ENCODE measurements at places on chromosomes 1 and 21.
A peak's percentile ranks its signal among the peaks of the same experiment; 100 is the strongest.

GRCh38 chr1:5993556-5994491 is 1.6 kb upstream of the NPHP4 start:
- no peak for DNase-seq

GRCh38 chr1:110056285-110056683 is 14.2 kb downstream of the ALX3 start:
- DNase-seq = no peak

DNA sequence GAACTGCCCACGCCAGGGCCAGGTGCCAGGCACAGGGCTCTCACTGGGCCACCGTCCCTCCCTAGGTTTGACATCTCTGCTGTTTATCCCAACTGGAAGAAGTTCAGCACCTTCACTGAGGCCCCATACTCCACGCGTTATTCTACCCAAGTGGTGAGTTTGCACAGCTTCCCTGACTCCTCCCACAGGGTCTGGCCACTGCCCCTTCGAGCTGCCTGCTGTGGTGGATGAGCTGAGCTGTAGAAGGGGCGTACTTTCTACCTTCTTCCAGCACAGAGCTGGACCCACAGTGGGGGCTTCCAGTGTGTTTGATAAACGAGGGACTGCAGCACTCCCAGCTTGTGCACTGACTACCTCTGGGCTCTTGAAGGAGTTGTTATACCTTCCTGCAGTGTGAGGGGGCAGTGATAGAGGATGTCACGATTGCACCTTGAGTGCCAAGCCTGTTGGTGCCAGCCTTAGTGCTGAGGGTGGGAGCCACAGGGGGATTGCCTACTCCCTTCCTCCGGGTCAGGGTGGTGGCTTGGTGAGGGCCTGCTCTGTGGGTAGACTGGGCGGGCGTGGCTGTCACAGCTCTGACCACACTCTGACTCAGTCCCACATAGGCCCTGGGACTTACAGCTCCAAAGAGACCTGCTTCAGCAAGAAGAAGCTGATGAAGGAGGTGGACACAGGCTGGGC is 5.9 kb upstream of the TTC22 start:
- no peak for DNase-seq

DNA sequence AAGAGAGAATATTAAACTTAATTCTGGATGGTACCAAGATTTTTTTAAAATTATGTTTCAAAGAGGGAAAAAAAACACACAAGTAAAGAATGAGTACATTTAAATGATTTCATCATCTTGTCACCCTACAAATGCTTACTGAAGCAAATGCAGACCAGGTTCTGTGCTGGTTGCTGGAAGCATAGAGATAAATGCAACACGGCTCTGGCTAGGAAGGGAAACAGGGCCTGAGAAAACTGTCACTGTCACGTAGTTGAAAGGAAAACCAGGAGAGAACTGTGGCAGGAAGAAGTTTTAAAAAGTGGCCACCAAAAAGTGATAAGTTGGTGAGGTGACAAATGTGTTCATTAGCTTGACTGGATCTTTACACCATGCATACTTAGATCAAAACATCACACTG is 336.9 kb upstream of the NFIA start:
- no peak for DNase-seq

DNA sequence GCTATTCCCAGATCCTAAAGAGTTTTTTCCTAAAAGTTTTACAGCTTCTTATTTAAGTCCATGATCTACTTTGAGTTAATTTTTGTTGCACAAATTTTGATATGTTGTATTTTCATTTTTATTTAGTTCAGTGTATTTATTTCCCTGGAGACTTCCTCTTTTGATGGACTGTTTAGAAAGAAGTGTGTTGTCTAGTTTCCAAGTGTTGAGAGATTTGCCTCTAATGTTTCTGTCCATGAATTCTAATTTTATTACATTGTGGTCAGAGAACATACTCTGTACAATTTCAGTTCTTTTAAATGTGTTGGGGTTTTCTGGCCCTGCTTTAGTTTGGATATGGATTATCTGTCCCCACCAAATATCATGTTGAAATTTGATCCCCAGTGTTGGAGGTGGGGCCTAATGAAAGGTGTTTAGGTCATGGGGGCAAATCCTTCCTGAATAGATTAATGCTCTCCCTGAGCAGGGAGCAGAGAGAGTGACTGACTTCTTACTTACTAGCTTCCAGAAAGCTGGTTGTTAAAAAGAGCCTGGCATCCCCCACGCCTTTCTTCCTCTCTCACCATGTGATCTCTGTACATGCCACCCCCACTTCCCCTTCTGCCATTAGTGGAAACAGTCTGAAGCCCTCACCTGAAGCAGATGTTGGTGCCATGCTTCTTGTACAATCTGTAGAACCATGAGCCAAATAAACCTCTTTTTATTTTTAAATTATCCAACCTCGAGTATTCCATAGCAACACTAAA is 4.6 kb downstream of the CHD1L start:
- DNase-seq = no peak

- no peak for DNase-seq
Measured at GRCh38 chr1:226814751-226815537, 55.5 kb upstream of the PSEN2 start.

DNA sequence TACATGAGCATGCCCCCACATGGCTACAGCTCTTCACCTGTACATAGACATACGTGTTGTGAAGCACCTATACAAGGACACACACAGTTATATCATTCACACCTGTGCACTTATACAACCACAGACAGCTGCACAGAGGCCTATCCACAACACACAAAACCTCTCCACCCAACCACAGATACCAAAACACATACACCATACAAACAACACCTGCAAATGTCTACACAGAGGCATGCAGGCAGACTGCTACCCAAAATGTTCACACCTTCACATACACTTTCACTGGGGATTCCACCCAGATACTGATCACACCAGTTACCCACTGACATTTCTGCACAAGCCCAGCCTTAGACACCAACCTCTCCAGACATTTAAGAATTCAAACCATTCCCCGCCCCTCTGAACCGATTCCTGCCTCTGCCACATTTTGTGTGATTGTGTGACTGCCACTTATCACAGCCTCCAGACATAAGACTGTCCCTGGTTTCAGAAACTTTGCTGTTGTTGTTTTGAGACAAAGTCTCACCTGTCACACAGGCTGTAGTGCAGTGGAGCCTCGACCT is 2.0 kb downstream of the C1orf232 start:
- no peak for DNase-seq

GRCh38 chr21:15130326-15130725 is 65.5 kb upstream of the NRIP1 start:
- DNase-seq = no peak

- peak; percentile 86 for DNase-seq
Measured at GRCh38 chr1:172398970-172399755, 21.3 kb upstream of the C1orf105 start.

DNA sequence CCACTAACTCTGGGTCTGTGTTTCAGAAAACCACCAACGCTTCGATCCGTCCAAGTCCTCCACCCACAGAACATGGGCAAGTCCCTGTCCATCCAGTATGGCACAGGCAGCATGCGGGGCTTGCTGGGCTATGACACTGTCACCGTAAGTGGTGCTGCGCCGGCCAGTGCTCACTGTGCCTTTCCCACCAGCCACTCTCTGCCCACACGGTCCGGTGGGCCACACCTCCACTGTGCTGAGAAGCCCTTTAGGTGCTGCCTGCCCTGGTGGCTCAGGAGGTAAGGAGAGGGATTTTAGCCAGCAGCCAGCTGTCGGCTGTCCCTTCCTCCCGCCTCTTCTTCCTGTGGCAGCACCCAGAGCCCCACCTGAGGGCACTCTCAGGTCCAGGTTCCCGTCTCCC is 33.9 kb downstream of the PROK1 start:
- DNase-seq = no peak

DNA sequence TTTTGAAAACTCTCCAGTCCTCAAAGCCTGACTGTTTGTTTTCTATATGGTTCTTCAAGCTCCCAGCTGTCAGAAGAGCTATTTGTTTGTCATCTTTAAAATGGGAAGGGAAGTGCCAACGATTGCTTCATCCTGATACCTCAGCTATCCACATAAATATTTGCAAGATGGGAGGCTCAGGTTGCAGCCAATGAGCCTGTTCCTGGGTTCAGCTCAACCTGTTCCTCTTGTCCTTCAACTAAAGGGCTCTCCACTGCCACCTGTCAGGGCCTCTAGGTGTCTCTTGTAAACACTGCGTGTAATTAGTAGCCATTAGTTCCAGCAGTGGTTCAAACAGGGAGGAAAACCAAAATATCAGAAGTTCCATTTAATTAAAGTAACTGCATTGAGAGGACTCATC is 445.1 kb downstream of the AJAP1 start:
- DNase-seq = no peak

- no peak for DNase-seq
Measured at GRCh38 chr1:172770071-172770470, 111.2 kb downstream of the FASLG start.

DNA sequence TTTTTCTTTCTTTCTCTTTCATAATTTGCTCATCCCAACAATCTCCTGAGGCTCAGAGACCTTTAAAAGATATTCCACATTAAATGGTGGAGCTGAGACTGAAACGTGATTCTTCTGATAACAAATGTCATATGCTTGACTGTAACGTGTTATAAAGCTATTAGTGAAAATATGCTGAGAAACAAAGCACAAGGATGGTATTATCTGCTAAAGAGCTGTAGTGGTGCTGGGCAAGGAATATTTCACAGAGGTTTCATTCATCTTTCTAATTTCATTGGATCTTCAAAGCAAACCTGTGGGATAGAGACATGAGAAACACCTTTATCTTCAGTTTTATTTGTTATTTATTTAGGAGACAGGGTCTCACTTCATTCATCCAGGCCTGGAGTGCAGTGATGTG is 98.1 kb upstream of the WLS start:
- no peak for DNase-seq

GRCh38 chr1:82903626-82904025 is 1095.3 kb downstream of the TTLL7 start:
- no peak for DNase-seq

GRCh38 chr1:228309326-228310067 is 97.1 kb downstream of the TRIM11 start:
- DNase-seq = no peak

- DNase-seq = no peak
Measured at GRCh38 chr21:43370091-43370658, 56.8 kb downstream of the SIK1 start.

GRCh38 chr1:86201311-86201710 is 44.7 kb upstream of the COL24A1 start:
- DNase-seq = no peak

- peak; percentile 20 for DNase-seq
Measured at GRCh38 chr1:232012773-232013386, 386.3 kb downstream of the DISC1 start.

DNA sequence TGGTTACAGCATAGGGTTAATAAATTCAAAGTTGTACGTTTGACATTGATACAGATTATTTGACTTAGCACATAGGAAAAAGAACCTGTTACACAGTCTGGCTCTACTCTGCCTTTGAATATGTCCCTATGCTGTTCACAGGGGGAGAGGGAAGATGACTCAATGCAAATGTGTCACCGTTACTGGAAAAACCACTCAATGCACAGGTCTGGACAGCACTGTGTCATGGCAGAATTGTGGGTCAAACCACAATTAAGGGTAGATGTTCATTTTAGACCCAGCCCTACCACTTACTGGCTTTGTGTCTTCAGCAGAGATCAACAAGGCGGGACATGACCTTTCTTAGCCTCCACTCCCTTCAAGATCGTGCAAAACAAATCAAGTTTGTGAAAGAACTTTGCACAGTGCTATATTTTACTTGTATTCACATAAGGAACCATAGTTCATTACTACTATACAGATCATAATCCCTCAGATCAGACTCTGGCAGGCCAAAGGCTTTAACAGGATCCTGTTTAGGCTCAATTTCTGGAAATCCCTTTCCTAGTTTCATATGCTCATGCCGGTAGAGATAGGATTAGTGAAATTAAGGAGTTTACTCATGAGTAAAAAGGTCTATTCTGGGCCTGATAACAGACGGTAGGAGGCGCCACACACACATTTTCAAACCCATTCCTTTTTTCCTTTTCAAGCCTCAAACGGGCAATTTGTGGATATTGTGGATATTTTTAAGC is 22.1 kb downstream of the EIF2D start:
- no peak for DNase-seq

GRCh38 chr1:11214698-11215380 is 25.7 kb downstream of the ANGPTL7 start:
- no peak for DNase-seq

- no peak for DNase-seq
Measured at GRCh38 chr1:6599141-6599975, 3.3 kb downstream of the KLHL21 start.

DNA sequence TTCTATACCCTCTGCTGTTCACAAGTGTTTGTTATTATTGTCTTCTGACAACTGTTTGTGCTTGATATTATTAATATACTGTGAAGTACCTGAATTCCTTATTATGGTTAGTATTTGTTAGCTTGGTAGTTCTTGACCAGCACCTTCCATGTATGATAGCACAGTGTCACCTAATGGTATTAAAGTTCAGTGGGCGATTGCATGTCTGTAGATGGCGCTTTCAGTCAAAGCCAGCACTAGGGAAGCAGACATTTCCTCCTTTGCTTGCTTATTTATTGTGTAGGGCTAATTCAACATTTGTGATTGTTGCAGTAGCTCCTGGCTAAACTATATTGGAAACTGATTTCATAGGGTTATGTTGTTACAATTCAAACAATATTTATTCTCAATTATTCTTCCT is 218.0 kb downstream of the ZP4 start:
- DNase-seq = no peak

DNA sequence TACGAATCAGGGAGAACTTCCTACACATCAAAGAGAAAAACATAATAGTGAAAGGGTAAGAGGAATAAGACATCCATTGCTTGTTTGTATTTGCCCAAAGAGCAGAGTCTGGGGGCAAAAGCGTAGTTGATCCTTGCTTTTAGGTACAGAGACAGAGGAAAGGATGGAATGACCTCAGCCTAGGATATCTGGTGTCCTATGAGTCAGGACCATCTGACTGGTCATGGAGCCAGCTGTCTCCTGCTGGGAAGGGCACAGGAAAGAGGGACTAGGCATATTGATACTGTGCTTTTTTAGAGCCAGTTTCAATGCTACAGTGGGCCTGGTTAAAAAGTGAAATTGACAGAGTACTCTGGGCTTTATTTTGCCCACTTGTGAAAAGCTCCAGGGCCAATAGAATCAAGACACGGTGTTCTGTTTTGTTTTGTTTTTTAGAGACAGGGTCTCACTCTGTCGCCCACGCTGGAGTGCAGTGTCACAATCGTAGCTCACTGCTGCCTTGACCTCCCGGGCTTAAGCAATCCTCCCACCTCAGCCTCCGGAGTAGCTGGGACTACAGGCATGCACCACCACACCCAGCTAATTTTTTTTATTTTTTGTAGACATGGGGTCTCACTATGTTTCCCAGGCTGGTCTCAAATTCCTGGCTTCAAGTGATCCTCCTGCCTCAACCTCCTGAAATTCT is 3.2 kb downstream of the PLEKHO1 start:
- no peak for DNase-seq

DNA sequence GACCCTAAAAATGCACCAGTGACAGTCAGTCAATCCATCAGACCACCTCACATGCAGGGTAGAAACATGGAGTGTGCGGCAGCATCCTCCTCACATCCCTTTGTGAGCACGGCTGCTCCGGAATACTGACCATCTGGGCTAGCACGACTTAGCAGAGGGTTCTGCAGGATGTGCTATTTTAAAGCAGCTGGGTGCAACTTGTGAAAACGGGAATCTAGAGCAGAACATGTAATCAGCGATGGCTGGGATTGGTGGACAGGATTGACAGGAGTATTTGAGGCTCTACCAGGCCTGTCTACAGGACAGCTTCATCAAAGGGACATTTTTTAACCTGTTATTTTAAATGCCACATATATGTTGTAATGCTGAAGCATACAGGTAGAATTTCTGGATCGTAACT is 16.8 kb upstream of the PLEKHM2 start:
- DNase-seq = no peak

- no peak for DNase-seq
Measured at GRCh38 chr21:27691006-27691405, 724.1 kb upstream of the ADAMTS5 start.

Data from putamen (tissue), 1 donor.